ENCODE measurements at places on chromosomes 1 and 21. TPM values are rescaled to one million over a fixed set of nuclear protein-coding genes. Genes with fewer than 3 reads are reported as not detected.
A peak's percentile ranks its signal among the peaks of the same experiment; 100 is the strongest.

DNA sequence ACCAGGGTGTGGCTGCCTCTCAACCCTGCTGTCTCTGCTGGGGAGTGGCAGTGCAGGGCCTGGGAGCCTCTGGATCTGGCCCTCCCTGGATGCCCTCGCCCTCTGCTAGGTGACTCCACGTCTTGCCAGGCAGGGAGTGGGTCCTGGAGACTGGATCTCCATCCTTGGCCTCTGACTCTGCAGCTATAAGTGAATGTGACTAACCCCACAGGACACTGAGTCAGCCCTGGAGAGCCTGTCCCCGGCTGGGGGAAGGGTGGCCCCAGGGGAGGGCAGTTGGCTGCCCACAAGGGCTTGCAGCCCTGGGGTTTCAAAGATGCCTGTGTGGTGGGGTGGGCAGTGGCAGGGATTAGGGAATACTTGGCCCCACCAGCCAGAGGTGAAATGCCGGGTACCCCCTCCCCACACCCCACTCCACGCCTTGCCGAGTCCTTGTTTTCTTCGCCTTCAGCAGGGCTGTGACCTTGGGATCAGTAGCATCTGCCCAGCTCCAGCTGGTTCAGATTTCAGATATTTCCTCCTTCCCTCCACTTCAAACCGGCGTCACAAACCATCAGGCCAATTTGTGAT is 1.9 kb upstream of the MYBPH start:
- peak; percentile 48 for DNase-seq

DNA sequence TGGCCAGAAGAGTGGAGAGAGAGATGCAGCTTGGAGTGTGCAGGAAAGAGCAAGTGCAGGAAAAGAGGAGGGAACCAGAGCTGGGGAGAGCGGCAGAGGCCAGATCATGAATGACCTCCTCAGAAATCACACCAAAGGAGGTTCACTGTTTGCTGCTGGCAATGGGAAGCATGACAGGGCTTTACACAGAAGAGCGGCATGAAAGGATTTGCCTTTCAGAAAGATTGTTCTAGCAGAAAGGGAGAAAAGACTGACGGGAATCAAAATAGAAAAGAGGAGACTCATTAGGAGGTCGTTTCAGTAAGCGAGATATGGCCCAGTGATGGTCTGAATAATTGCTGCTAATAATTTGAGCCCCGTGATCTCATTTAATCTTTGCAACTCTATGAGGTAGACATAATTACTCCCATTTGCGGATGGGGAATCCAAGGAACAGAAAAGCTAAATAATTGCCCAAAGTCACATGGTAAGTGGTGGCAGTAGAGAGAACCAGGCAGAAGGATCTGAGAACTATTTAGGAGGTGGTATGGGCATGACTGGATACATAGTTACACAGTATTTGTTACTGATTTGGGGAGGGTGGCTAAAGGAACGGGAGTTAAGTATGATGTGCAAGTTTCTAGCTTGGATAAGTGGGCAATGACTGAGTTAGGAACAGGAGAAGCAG is 12.5 kb upstream of the HNRNPR start:
- DNase-seq: no peak

DNA sequence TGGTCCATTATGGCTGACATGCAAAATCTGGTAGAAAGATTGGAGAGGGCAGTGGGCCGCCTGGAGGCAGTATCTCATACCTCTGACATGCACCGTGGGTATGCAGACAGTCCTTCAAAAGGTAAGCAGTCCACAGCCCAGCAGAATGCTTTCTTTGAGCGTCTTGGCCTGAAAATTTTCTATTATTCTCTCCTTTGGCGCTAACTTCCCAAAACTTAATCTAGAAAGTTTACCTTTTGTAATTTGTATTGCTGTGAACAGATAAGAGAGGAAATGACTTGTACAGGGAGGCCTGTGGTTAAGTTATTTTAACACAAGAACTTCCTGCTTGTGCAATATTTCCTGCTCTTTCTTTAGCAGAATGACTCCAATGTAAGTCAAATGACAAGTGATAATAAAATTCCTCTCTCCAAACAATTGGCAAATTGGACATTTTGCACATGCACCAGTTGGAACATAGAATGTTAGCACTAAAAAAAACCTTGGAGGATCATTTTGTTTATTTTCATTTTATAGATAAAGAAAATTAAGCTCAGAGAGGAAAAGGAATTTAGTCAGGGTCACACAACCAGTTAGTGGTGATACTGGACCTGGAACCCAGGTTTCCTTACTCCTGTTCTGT is 18.9 kb downstream of the CAP1 start:
- DNase-seq: peak; percentile 50

- DNase-seq: no peak
Measured at GRCh38 chr1:237961754-237962153, 71.0 kb upstream of the ZP4 start.

DNA sequence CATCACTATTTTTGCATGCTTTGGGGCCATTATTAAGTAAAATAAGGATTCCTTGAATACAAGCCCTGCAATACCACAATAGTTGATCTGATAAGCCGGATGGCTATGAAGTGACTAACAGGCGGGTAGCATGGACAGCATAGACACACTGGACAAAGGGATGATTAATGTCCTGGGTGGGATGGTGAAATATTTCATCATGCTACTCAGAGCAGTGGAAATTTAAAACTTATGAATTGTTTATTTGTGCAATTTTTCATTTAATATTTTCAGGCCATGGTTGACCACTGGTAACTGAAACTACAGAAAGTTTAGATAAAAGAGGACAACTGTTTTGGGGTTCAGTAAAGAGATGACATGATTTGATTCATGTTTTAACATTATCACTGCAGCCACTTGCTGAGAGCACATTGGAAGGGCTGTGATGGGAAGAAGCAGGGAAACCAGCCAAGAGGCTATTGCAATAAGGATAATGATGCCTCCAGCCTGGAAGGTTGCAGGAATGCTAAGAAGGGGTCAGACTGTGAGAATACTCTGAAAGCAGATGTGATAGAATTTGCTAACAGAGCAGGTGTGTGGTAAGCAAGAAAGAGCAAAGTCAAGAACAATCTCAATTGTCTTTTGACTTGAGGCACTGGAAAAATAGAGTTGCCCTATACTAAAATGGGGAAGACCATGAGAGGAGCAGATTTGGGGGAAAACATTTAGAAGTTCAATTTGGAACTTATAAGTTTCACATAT is 62.5 kb upstream of the TNFSF4 start:
- peak; percentile 95 for DNase-seq

- DNase-seq: no peak
Measured at GRCh38 chr1:175145899-175146528, 46.6 kb downstream of the KIAA0040 start.

The HOOK1 gene
- total RNA-seq: 23.3 TPM

The LRRC53 gene
- not detected for total RNA-seq

The EFCAB7 gene
- 7.9 TPM for total RNA-seq

DNA sequence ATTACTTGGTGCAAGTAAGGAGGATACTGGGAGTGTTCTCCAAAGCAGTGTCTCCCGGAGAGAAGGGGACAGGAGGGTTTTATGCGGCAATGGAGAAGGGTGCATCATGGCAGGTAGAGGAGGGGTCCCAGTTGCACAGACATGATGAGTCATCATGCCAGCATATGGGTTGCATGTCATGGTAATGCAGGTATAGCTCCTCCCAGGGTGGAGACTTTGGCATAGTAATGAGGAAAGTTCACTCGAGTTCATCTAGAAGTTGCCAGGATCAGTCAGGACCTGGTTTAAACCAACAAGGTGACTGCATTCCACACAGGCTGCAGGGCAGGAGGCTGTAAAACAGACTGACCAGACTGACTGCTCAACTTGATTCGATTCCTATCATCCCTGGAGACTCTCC is 355.7 kb upstream of the DUSP10 start:
- peak; percentile 39 for DNase-seq

DNA sequence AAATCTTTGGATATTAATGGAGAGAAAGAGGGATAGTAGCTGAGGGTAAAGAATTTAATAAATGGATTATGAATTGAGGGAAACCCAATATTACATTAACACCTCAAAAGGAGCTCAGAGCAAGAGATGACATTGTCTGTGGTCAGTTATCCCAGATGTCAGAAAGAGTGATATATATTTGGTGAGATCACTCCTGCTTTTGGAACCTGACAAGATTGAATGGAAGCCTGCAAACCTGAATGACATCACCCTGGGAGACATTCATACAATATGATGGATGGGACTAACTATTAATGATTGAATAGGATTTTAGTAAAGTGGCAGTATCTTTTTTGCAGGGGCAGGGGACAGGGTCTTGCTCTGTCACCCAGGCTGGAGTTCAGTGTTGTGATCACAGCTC is 6.8 kb upstream of the IFI6 start:
- DNase-seq: no peak

DNA sequence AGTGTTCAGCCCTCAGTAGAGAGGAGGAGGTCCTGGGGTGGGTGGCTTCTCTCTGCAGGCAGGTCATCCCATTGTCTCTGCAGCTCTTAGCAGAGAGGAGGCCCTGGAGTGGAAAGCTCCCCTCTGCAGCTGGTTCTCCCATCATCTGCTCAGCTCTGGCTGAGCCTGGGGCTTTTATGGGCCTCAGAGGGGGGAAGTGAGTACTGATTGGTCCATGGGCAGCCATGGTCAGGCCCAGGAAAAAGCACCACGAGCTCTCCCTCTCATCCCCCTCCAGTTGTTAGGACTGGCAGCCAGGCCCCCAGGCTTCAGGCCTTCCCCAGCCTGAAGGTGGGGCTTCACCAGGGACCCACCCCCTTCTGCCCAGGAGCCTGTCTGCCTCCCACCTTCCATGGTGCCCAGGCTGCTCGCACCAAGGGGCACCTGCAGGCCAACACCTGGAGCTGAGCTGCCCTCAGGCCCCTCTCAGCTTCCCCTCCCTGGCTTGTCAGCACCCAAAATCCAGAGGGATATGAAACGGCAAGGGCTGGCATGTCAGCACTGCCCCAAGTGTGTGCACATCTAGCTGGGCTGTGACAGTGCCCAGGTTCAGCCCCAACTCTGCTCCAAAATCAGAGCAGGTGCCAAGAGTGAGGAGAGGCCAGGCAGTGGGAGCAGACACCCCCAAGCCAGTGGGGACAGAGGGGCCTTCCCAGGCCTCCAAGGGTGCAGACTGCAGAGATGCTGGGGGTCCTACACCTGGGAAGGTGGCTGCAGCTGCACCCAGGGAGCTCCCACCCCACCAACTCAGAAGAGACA is 449.0 kb downstream of the MATN1 start:
- DNase-seq: no peak

- no peak for DNase-seq
Measured at GRCh38 chr21:45458281-45459170, 53.6 kb downstream of the COL18A1 start.

DNA sequence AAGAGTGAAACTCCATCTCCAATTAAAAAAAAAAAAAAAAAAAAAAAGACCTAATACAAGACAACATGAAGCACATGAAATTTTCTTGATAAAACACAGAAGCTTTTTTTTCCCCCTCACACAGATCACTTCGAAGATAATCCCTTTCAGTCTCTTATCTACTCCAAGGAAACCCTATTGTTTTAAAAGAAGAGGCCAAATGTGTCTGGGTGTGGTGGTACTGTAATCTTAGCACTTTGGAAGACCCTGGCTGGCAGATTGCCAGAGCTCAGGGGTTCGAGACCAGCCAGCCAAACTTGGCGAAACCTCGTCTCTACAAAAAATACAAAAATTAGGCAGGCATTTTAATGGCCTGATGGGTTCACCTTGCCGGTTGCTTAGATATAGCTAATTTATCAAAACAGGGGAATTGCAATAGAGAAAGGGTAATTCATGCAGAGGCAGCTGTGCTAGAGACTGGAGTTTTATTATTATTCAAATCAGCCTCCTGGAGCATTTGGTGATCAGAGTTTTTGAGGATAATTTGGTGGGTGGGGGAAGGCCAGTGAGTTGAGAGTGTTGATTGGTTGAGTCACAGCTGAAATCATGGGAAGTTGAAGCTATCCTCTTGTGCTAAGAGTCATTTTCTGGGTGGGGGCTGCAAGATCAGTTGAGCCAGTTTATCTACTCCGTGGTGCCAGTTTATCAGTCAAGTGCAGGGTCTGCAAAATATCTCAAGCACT is 62.5 kb downstream of the SLC16A1 start:
- no peak for DNase-seq

- DNase-seq: no peak
Measured at GRCh38 chr1:25469177-25469576, 38.5 kb downstream of the MACO1 start.
